Activated T-cell treated with anti-CD3 and anti-CD28 coated beads, Interleukin-2, amount 50 U/mL, for 24 hours (primary cell): ENCODE measurements at places on chromosomes 2 and 18.
A peak's percentile ranks its signal among the peaks of the same experiment; 100 is the strongest.

GRCh38 chr2:180003073-180003472 lies 4.0 kb downstream of the CWC22 start:
- no peak for DNase-seq

GRCh38 chr2:45128580-45128997 lies 119.3 kb upstream of the SIX2 start:
- no peak for DNase-seq

GRCh38 chr2:43482961-43483360 lies 112.9 kb downstream of the THADA start:
- no peak for DNase-seq

DNA sequence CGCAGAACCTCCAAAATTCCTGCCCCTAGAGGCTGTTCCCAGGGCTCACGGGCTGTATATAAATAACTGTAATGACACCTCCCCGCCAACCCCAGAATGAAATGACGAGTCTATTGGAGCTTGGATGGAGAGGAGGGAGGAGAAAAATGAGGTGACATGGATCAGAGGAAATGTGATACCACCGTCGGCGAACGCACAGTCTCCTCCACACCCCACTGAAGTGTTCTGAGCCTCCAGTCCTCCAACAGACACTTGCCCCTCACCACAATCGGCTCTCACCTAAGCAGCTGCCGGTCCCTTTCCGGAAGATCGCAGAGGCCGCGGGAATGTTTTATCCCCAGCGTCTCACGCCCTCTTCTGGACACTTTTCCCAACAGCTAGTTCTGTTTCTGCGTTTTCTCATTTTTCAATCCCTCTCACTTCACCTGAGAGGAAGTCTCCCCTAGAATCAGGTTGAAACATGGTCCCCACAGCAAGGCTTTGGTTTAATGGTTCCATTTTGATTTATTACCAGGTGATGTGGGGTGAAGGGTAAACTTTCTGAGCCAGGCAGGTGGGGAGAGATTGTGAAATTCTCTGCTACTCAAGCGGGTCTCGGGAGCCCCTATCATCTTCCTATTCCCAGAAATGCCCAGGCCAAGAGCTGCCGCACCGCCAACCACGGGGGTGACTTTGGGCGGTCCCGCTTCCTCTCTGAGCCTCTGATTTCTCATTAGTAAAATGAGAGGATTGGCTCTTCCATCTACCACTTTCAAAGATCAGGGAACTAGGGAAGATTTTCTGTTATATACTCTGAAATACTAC lies 9.1 kb upstream of the MYO5B start:
- no peak for DNase-seq

DNA sequence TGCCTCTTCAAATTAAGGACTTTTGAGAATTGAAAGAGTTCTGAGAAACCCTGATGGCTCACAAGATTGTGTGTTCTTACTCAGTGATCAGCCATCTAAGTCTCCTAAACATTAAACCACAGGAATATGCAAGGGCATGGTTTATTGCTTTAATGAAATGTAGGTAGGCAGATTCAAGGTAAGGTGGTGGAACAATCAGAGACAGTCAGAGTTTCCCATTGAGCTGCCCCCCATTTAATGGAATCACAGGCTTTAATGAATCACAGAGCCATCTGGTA lies 107.8 kb upstream of the LRATD1 start:
- no peak for DNase-seq

- peak; percentile 71 for DNase-seq
These were observed 11.6 kb downstream of the CD28 start for GRCh38 chr2:203718087-203718486.

DNA sequence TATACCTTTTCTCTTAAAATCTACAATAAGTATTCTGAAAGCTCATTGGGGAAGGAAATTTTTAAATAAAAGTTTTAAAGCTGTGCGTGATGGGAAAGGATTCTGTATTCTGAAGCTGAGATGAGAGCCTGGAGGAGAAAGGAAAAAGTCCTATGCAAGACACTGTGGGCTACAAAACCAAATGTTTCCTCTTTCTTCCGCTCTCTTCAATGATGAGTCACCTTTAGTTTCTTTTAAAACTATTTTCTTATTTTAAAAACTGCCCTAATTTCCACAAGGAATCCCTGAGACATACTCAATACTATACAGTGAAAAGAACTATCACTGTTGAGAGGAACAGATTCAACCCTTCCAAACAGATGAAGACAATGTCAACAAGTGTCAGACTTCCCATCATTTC lies 87.4 kb downstream of the INO80D start:
- DNase-seq: no peak

DNA sequence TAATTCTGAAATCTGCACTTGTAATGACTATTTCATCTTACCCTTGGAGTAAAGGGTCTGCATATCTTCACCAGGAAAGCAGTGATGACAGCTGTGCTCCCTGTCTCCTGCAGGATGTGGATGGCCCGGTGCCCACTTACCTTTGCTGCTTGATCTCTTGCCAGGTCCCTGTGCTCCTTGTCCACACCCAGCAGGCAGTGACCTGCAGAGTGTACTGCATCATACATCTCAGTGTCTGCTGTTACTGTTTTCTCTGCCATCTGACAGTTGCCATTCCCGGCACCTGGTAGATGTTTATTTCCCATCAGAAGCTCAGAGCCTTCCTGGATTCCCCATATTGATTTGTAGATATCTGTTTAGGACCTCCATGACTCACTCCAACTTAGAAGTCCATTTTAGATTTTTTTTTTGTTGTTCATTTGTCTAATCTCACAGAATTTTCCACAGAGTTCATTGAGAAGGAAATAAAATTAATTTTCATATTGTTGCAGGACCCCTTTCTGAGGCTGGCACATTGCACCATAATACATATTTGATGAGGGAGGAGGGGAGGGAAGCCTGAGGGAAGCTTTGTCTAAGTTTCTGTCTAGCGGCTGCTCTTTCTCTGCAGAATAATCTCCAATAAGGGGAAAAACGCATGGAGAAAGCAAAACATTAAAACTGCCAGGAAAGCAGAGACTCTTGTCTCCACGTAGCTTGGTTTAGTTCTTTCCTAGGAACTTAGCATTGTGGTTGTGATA lies 697.5 kb upstream of the RAB6C start:
- no peak for DNase-seq

DNA sequence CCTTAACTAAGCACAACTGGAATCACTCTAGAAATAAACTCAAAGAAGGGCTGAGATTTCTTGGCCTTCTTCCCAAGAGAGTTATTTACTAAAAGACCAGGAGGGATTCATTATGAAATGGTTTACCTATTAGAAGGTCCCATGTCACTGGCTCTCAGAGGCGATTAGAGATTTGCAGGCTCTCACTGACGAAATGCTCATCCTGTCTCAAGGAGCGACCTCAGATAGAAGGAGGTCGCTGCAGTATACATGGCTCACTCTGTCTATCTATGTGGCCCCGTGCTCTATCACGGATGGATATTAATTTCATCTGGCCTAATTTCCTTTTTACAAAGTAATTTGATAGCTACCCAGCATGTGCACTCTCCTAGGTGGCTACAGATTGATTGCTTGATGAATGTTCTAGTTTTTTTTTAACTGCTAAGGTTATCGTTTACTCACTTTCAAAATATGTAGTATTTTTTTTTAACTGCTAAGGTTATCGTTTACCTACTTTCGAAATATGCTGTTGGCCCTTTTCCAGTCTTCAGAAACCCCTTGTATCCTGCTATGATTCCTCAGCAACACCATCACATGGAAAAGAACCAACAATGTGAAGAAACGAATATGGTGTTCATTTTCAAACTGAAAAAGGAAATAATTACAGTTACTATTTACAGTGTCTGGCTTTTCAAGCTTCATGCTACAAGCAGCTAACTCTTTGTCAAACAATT lies 9.1 kb downstream of the SMIM21 start:
- no peak for DNase-seq

GRCh38 chr2:223169830-223170605 lies 118.0 kb downstream of the KCNE4 start:
- no peak for DNase-seq

DNA sequence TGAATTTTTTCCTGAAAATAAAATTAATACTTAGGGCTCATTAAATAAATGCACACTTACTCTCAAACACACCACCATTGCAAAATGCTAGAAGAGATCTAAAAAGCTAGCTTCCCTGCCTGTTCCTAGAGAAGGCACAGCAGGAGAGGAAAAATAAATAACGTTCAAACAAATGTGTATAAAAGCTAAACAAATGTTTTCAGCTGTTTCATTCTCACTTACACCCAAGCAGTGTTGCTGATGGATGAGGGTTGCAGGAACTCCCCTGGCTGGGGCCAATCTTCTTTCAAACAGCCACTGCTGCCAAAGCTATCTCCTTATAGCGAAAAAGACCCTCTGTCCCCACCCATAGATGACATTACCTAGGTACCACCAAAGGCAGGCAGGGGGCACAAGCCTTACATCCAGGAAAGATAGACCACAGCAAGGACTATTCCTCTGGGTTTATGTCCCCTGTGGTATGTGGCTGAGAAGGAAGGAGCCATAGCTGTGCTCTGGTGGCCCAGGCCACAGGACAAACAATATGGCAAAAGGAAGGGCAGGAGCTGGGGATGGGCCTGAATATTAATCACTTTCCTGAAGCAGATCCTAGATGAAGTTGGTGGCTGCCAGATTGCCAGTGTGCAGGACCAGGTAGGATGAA lies 214.6 kb downstream of the TTC32 start:
- no peak for DNase-seq

DNA sequence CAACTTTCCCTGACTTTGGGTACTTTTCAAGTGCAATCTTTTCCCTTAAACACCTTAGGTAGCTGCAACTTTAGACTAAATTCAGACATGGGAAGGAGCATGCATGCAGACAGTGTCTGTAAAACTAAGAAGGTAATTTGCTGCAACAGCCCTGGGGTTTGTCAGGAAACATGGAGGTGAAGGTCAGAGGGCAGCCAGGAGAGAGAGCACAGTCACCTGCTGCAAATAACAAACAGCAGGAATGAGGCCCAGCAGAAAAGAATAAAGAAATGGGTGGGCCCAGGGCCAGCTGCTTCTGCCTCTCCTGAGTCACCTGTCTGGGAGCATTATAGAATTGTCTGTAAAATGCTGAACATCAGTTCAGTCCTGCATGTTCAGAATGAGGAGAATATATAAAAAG lies 35.2 kb downstream of the MTHFD2 start:
- no peak for DNase-seq

DNA sequence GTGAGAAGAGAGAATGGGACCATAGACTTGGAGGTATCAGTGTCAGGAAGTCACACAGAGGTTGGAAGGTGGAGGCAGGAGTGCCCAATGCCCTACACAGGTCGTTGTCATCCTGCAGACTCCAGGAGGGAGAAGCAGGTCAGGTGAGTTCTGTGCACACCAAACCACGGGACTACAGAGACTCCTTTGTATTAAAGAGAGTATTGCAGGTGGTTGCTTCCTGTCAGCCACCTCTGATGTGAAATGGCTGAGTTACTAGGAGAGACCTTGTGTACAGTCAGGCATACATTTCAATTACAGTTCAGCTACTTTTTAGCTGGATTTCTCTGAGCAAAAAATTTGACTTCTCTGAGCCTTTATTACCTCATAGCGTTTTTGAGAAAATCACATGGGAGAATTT lies 51.6 kb downstream of the SPP2 start:
- DNase-seq: no peak

DNA sequence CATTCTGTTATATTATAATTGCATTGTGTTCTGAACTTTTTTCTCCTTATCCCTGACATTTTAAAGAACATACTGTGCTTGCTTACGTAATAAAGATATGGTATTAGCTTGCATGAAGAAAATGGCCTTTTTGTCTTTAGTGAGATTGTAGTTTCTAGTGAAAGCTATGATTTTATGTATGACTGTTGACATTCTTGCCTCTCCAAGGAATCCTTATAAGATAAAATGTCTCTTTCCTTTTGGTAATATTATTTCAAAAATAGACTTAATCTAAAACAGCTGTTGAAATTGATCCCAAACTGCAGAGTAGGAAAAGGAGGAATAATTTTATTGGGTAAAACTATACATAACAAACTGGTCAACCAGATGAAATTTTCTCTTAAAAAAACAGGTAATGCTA lies 40.8 kb upstream of the CCDC102B start:
- DNase-seq: no peak

DNA sequence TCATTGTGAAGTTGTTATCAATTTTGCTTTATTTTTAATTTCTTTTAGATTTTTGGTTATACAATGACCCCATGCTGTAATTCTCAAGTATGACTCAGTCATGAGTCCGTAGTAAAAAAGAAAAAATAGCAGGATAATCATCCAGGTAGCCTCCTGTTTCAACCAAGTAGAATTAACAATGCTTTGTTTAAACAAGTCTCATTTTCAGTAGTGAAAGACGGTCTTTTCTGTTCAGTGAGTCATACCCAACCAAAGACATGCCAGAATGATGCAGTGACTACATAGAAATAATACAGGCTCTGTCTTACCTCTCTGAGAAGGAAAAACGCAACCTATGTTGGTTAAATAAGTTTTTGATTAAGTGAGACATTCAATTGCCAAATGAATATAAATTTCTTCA lies 67.8 kb upstream of the DSC1 start:
- DNase-seq: no peak

DNA sequence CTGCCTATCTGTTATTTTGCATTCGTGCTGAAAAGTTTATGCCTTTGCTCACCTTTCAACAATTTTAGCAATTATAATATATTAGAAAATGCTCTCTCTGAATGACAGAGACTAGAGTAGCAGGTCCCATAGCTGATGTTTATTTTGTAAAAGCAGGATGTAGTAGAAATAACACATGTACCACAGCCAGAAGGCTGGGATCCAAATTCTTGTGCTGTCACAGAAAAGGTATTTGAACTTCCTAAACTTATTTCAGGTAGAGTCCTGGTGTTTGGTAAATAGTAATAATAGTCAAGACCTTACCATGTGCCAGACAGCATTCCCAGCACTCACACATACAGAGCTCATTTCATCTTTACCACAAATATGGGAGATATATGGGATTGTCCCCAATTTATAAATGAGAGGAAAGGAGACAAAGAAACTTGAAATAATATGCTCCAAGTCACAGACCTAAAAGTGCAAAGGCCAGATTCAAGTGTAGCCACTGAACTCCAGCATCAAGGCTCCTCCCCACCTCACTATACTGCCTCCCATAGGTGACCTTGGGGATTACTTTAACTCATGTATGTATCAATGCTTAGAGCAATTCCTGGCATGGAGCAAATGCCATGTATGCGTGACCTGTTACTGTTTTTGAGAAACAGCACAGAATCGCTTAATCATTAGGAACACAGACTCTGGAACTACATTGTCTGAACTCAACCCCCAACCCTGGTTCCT lies 284.7 kb upstream of the RAB12 start:
- no peak for DNase-seq

DNA sequence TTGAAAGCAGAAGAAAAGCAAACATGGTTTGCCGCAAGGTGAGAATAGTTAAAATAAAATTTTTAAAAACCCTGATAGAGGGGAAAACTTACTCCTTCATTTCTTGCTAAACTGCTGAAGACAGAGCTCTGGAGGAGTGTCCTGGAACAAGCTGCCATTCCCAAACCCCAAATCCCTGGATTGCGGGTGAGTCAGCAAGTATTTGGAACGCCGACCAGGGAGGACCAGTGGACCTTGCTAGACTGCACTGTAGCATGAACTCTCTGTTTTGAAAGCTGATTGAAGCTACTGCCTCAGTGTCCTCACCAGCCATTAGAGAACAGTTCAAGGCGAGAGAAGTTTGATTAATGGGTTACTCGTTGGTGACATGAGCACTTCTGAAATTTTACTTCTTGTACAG lies 99.4 kb upstream of the RASGRP3 start:
- no peak for DNase-seq
